ENCODE measurements at places on chromosomes 6 and 20.

DNA sequence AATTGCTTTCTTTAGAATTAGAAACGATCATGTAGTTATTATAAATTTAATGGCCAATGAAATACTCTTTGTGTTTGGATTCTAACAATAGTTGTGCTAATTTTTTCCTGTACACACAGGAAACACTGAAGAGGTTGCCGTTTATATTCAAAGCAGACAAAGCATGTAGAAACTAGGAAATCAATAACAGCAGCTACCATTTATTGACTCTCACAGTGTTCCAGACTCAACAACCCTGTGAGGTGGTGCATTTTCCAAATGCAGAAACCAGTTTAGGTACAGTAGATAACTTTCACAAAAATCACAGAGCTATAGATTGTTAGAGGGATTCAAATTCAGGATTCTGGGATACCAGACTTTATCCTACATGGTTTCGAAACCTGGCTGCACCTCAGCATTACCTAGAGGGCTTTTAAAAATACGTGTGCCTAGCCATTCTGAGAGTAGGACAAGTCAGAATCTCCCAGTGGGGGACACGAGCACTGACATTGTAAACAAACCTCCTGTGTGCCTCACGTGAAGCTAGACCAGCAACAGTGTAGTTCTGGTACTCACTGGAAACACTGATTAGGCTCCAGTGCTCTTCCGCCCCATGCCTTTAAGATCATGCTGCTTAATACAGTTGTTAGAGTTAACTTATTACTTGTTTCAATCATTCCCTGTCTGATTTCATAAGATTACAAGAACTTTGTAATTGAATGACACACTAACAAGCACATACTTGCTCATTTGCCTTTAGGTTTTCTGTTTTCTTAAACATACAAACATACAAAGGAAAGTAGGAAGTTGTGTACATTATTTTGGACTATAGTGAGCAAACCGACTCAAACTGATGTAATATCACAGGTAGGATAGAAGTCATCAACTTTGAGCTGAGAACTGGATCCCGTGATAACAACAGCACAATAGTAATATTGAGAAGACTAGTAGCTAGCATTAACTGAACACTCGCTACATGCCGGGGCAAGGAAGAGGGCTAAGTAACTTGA, 65.8 kb downstream of the MAP3K4 start:
- DNase-seq, result no peak

GRCh38 chr6:92111386-92111785, 1308.0 kb downstream of the EPHA7 start:
- DNase-seq, result no peak

- DNase-seq, result no peak
Measured at GRCh38 chr6:81863123-81863522, 110.6 kb upstream of the TENT5A start.

DNA sequence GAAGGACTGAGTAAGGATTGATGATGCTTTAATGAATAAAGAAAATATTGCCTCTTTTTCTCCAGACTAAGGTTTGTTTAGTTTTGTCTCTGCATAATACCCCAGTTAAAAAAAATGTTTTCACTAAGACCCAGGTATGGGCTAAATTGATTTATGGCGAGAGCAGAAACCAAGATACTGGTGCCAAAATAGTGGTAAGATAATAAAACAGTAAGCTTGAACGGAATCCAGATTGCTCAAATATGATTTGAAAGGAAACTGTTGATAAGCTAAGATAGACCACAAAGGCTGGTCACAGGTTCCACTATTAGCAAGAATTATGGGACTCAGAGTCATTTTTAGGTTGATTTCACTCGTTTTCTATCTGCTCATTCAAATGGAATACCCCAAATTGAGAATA, 831.2 kb downstream of the EPHA7 start:
- no peak for DNase-seq

GRCh38 chr20:63264000-63264399, 8.6 kb upstream of the ARFGAP1 start:
- no peak for DNase-seq

GRCh38 chr6:85662251-85662650, 19.6 kb upstream of the SYNCRIP start:
- no peak for DNase-seq

GRCh38 chr20:50632701-50633100, 58.6 kb downstream of the RIPOR3 start:
- no peak for DNase-seq

- no peak for DNase-seq
Measured at GRCh38 chr6:9463311-9463710, 951.6 kb downstream of the TFAP2A start.

GRCh38 chr6:49541210-49541724, 9.2 kb upstream of the C6orf141 start:
- no peak for DNase-seq

- peak; percentile 86 for DNase-seq
Measured at GRCh38 chr6:30541515-30542403, 14.5 kb downstream of the GNL1 start.

- peak; percentile 29 for DNase-seq
Measured at GRCh38 chr20:61918548-61918947, 147.1 kb downstream of the TAF4 start.

- no peak for DNase-seq
Measured at GRCh38 chr6:20370801-20371200, 30.9 kb upstream of the E2F3 start.

GRCh38 chr20:6692566-6693173, 74.8 kb upstream of the BMP2 start:
- DNase-seq, result no peak
